NCI-H1417 treated with DMSO at 0.1 percent for 48 hours (cell line): ENCODE measurements at places on chromosomes 16 and 17.

GRCh38 chr17:61389670-61390478, 9.8 kb upstream of the TBX2 start:
- no peak for DNase-seq

DNA sequence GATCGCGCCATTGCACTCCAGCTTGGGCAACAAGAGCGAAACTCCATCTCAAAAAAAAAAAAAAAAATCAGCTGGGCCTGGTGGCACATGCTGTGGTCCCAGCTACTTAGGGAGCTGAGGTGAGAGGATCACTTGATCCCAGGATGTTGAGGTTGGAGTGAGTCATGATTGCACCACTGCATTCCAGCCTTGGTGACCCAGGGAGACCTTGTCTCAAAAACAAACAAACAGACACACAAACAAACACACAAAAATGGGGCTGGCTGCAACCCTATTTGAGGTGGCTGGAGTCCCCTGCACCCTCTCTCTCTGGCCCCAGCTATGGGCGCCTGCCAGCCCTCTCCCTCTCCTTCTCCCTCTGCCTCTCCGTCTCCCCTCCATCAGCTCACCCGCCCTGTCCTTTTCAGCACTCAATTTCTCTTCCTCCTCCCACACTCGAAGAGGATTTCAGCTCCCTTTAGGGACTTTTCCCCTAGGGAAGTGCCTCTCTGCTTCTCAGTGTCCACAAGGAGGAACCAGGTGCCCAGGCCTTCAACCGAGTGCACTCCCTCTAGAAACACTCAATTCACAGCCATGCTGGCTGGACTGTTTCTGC, 17.5 kb upstream of the TFAP4 start:
- DNase-seq = no peak

DNA sequence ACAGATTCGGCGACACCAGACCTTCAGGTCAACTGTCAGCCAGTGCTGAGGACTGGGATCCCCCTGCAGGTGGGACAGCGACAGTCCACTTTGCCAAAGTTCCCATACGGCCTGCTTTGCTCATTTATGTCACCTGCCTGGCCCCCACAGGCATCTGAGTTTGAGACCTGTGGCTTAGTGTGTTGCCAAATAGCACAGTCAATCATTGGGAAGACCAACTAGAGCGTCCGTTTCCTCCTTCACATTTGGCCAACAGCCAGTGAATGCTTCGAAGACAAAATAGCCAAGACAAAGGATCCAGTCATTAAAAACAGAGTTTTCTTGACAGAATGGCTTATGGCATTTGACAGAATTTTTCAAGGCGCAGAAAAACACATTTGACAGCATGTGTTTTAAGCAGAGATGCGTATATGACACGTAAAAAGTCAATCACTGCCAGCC, 113.8 kb downstream of the ABCC12 start:
- no peak for DNase-seq

DNA sequence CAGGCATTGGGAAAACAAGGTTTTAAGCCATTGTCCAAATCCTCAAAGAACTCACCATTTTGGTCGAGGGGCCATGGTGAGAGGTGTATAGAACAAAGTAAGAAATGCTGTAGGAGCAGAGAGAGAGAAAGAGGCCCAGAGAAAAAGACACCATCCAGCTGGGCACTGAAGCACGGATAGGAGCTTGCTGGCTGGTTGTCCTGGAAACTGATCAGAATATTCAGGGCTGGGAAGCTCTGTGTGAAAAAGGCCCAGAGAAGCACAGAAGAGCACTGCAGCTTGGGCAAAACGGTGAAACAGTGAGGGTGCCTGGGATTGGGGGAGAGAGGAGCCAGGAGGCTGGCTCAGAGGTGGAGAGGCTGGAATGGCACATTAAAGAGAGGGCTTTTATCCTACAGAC, 16.5 kb downstream of the HS3ST3B1 start:
- DNase-seq = no peak

DNA sequence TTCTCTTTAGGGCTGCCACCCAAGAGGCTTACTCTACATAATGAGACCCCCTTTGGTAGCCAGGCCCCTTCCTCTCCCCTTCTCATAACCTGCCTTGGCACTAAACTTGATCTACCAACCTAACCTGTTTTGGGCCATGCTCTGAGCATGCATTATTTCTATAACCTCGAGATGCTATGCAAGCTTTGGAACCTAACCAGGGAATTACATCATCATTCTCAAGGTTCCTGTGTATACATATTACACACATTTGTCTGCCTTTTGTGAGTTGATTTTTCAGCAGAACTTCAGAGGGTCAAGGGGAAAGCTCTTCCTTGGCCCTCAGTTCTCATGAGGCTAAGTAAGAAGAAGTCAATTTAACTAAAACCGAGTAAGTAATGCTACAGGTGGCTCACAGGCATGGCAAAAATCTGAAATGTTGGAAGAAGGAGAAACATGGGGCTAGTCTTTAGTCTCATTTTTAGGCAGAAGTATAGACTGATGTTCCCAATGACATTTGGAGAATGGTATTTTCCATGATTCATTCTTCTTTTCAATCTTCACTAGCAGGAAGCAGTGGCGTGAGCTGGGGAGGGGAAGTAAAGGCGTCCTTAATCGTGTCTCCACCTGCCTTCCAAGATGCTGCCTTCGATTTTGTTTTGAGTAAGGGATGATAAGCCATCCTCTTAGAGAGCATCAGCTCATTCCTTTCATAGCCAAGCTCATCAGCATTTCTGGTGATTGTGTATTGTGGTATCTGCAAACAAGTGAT, 308.4 kb downstream of the ABCC12 start:
- DNase-seq = no peak

DNA sequence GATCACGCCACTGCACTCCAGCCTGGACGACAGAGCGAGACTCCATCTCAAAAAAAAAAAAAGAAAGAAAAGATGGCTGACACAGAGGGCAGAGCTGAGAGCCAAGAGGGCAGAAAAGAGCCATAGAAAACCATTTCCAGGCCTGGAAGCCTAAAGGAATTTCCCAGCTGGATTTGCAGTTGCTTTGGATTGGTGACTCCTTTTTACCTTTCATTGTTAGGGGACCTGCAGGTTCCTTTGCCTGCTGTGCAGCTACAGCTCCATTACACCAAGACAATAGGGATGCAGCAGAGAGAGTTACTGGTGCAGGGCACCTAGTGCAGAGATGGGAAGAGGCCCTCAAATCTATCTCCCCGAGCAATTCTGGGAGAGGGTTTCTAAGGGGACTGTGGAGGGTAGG, 18.4 kb downstream of the ZNF668 start:
- no peak for DNase-seq

DNA sequence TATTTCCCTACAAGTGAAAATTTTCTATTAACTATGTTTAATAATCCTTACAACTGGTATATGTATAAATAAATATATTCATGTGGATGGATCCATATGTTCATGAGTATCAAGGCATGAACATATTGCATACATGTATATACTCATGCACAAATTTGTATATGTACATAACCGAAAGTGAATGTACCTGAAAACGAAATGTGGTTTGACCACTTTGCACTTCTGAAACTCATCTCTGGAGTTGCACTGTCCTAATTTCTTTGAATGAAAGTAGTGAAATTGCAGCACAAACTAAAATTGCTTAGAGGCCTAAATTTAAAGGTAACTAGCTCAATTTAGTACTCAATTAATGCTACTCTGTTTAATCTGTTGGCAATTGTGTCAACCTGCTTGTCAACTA, 27.4 kb upstream of the GNAO1 start:
- no peak for DNase-seq

DNA sequence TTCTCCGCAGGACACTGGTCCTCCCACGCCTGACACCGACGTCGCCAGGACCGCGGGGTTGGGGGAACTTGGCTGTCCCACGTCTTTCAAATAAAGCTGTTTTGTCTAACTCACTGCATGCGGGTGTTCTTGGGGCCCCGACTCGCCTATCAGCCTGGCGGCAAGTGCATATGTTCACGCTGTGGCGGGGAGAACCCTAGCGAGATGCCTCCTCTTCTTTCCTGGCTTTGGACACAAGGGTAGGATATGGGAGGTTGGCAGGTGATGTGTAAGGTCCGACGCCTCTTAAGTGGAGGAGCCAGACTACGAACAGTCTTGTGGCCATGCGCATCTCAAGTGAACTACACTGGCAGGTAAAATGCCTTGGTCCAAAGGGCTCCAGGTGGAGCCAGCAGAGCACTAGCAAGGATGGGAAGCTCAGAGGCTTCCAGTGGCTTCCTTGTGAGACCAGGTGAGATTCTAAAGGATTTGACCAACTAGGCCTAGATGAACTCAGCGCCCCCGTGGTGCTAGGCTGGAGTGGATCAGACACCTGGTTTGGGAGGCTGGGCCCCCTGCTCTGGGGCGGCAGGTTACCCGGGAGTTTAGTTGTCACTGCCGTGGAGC, 873 bp upstream of the RPS2 start:
- DNase-seq = no peak

DNA sequence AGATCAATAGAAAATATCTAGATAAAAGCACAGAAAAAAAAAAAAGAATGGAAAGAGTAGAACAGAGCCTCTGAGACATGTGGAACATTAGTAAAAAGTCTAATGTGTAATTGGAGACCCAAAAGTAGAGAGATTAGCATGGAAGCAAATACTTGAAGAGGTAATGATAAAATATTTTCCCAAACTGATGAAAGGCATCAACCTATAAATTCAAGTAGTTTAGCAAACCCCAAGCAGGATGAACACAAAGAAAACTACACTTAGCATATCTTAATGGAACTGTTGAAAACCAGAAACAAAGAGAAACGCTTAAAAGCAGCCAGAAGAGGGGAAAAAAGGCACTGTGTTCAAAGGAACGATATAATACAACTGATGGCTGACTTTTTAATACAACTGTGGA, 16.4 kb downstream of the NF1 start:
- no peak for DNase-seq

- DNase-seq = no peak
Measured at GRCh38 chr16:81319221-81319912, 4.6 kb downstream of the GAN start.

DNA sequence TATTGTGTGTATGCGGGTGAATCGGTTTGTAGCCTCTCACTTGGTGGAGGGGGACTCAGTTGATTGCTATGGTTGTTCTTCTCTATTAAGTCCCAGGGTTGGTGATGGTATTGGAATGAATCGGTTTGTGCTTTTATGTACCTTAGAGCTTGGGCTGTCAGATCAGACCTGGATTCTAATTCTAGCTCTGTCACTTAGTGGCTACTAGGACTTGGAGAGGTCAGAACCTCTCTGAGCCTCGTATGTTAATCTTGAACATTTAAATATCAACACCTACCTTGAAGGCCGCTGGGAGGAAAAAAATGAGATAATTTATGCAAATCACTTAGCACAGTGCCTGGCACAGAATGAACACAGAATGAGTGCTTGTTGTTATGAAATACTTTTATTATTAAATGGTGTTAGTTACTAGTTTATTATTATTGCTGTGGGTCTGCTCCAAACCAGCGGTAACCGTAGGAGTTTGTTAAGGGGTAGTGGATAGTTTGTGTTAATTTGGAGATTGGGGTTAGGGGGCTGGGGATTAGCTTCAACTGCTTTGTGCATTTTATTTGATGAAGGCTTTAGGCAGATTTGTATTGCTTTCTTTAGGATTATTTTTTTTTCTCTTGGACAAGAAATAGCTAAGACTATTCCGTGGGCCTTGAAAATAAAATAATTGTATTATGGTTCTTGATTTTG, 3.5 kb downstream of the KDM6B start:
- no peak for DNase-seq

GRCh38 chr16:9054460-9054859, 37.0 kb upstream of the HAPSTR1 start:
- no peak for DNase-seq

- no peak for DNase-seq
Measured at GRCh38 chr16:55204923-55205322, 119.1 kb upstream of the IRX6 start.

DNA sequence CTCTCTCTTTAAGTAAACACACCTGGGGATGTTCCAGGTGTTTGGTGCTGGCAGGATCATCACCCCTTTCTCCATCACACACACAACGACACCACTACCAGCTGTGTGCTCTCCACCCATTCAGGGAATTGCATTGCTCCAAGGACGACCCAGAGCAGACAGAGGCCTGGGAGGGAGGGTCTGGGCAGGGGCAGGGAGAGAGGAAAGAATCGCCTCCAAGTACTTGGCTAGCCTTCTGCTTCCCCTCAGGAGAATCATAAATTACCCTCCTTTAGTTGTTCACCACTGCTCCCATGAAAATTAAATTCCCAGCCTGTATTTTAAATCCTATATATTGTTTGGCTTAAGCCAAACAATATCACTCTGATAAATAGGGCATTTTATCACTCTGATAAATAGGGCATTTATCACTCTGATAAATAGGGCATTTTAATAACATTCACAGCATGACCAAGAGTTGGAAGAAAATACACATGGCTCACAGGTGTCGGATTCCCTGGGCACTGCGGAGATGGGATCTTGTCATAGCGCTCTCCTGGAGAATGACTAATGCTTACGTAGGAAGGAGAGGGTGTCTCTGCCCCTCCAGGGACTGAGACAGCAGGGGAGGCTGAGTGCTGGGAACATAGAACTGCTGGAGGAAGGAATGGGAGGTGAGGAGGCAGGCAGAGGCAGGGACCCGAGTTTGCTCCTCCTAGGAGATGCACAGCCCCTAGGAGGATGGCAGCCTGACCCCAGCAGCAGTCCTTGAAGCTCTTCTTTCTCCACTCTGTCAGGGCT, 673.6 kb downstream of the HS3ST4 start:
- DNase-seq = no peak

DNA sequence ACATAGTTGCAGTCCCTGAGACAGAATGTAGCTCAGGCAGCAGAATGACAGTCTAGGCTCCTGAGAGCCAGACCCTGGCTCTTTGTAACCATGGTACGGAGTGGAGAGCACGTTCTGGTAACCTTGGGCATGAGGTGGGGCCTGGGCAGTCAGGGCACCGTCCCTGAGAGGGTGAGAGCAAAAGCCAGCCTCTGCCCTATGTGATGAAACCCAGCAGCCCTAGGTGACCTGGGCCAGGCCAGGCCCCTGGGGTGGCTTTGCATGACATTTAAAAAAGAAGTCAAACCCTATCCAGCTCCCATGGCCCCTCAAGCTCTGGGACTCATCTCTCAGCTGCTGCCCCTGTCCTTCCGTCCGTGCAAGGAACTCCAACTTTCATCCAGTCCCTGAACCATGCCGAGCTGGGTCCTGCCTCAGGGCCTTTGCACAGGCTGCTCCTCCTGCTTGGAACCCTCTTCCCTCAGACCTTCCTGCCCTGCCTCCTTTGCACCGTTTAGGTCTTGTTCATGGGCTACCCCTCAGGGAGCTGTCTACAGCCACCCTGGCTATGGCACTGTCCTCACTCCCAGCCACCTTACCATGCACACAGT, 188.6 kb downstream of the NTN1 start:
- DNase-seq = no peak

DNA sequence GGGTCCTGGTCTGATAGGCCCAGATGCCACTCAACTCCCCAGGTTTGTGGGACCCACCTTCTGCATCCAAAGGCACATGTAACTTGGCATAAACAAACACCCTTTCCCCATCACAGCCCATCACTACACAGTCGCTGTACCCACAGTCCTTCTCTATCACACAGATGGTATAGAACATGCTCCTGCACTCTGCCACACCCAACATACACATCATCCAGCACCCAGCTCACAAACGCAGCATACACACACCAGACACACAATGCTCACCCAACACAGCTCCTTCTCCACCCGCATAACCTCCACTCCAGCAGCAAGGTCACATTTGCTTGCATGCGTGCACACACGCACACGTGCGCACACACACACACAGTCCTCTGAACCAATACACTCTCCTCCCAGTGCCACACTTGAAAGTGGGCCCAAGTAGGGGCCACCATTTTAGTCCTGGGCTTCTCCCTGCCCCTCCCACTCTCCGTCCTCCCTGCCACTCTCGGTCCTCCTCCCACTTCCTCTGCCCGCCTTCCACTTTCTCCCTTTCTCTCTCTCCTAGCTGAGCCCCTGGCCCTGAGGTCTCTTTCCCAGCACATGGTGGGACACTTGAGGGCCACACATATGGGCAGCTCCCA, 8.5 kb upstream of the TMEM92 start:
- no peak for DNase-seq

GRCh38 chr17:16297367-16298139, 55.7 kb downstream of the CENPV start:
- no peak for DNase-seq
